ENCODE measurements at places on chromosomes 16 and 17.

- no peak for DNase-seq
Observed at GRCh38 chr16:2985462-2985861, 5.2 kb upstream of the PKMYT1 start.

DNA sequence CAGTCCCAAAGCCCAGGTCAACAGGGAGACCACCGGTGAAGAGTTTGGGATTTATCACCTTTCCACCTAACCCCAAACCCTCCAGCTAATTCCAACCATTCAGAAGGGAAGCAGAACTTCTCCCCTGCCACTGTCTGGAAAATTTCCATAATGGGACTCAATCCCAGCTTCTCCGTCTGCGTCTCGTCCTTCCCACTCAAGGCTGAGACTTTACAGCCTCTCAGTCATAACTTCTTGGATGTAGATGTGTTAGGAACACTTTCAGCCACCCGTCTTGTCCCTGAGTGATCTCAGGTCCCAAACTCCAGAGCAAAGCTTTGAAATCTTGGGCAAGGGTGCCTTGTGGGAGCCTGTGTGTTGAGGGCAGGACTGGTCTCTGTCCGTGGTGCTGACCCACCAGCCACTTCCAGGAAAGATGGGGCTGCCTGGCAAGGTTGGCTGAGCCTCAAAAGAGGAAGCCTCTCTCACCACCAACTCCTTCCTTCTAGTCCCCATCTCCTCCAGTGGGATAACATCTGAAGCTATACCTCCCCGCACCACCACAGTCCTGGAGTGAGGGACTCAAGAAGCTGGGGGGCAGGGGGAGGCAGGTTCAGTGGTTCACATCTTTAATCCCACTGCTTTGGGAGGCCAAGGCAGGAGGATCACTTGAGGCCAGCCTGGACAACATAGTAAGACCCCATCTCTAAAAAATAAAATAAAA, 9.3 kb downstream of the GAS2L2 start:
- DNase-seq, result no peak

DNA sequence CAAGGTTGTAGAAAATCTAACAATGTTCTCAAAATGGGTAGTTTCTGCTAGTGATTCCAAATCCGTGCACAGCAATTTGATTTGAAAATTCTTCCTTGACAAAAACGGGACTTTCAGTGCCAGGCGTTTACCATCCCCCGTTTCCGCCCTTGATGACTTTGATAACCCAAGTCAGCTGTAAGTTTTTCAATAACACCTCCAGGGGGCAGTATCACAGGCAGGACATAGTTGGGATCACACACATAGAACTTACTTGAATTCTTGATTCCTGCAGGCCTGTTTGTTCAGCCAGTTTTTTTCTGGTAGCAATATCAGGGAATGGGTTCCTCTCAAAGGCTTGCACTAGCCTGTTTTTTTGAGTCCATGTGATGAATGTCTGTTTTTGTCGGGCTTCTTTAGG, 5.6 kb downstream of the DUXB start:
- no peak for DNase-seq

GRCh38 chr16:87392821-87393679, 914 bp downstream of the MAP1LC3B start:
- DNase-seq, result peak; percentile 50

DNA sequence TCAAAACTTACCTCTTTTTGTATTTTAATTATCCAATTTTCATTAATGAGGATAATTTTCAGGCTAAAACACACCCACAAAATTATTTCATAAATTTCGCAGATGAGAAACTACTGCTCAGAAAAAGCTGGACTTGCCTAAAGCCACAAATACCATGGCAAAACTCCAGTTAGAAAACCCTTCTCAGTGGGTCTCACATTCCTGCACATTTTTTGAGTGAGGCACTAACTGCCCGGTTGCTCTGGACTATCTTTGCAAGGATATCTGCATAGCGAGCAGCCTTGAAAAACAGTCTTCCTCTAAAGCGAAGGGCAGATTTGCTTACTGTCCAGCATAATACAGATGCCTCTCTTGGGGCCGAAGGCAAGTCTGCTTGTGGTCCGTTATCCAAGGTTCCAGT, 9.8 kb downstream of the MPHOSPH6 start:
- no peak for DNase-seq

GRCh38 chr16:73048292-73049080, 558 bp upstream of the ZFHX3 start:
- no peak for DNase-seq

DNA sequence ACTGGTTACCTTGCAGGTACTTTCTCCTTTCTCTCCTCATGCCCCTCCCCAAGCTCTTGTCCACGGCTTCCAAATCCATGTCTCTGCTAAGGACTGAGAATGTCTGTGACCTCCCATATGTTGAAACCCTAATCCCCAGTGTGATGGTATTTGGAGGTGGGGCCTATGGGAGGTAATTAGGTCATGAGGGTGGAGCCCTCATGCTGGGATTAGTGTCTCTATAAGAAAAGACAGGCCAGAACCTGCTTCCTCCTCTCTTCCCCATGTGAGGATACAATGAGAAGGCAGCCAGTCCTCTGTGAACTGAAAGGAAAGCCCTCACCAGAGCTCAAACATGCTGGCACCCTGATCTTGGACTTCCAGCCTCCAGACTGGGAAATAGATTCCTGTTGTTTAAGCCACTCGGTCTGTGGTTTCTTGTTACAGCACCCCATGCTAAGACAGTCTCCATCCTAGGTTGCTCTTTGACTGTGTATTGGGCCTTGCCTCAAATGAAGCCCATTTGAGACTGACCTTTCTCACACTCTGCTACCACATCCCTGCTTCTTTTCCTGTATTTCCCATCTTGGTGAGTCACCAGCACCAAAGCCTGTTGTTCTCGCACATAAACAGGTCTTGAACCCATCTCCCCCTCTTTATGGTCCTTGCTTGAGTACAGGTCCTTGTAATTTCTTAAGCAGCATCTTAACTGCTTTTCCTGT, 135.0 kb downstream of the CDK5R1 start:
- DNase-seq, result no peak

GRCh38 chr17:36850790-36851189, 86.5 kb upstream of the LHX1 start:
- peak; percentile 6 for DNase-seq

- no peak for DNase-seq
Observed at GRCh38 chr16:55698331-55698730, 42.5 kb downstream of the SLC6A2 start.

GRCh38 chr17:71760062-71760720, 360.6 kb upstream of the SOX9 start:
- DNase-seq, result no peak

DNA sequence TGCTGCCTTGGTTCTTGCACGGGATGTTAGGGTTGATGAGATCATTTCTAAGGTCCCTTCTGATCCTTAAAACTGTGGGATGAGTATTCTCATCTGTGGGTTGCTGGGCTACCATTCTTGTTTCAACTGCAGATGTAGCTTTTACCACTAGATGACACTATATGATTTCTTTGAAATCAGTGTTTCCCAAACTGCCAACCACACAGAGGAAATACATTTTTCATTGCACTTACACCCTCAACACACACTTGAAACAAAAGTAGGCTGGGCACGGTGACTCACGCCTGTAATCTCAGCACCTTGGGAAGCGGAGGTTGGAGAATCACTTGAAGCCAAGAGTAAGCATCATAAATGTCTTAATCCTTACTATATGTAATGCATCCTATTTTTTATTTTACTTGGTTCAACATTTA, 15.3 kb downstream of the LCMT1 start:
- peak; percentile 34 for DNase-seq

DNA sequence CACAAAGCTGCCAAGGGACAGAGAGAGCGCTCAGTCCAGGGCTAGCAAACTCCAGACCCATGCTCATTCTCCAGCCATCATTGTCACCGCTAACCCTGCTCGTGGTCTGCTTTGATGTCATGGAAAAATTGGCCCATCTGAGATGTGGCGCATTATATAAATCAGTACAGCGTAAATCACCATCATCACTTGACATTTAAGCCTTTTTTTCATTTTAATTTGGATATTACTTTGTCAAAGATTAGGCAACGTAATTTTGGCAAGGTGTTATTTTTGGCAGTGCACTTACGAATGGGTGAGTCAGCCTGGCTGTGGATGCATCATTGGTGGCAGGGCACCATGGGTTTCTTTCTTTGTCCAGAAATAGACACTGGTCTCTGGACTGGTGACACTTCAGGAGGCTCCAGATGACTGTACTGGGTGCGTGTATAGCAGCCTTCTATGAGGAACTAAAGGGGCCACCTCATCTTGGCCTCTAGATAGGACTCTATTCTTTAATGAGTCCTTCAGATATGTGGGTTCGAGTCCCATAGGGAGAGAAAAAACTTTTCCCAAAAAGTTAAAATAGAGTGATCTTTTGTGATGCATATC, 166.3 kb downstream of the MSI2 start:
- no peak for DNase-seq

GRCh38 chr16:69150146-69150865, 17.9 kb downstream of the UTP4 start:
- peak; percentile 64 for DNase-seq

GRCh38 chr17:17514993-17515933, 19.1 kb upstream of the RASD1 start:
- DNase-seq, result no peak

DNA sequence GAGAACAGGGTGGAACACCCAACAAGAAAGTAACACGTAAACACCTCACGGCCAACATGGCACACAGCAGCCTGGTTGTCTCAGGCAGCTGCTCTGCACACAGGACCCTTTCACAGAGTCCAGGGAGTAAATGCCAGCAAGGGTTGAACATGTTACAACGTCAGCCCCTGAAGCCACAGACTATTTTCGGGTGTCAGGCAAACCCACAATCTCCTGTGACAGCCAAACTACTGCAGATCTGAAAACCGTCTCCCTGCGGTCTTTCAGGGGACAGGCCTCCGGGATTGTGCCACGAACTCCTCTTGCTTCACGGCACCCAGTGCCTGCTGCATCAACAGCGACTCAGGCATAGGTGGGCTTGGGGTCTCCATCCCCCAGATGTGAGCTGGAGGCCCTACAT, 127.7 kb downstream of the XYLT1 start:
- DNase-seq, result peak; percentile 27

GRCh38 chr17:74744714-74745547, 3.5 kb upstream of the NHERF1 start:
- peak; percentile 89 for DNase-seq

- DNase-seq, result no peak
Observed at GRCh38 chr17:73393962-73394361, 82.2 kb upstream of the CDC42EP4 start.

- no peak for DNase-seq
Observed at GRCh38 chr17:73165616-73166404, 1.0 kb downstream of the SSTR2 start.

- no peak for DNase-seq
Observed at GRCh38 chr16:66175058-66175457, 191.4 kb upstream of the CDH5 start.

- peak; percentile 45 for DNase-seq
Observed at GRCh38 chr16:89863741-89864526, 9.5 kb upstream of the TCF25 start.

DNA sequence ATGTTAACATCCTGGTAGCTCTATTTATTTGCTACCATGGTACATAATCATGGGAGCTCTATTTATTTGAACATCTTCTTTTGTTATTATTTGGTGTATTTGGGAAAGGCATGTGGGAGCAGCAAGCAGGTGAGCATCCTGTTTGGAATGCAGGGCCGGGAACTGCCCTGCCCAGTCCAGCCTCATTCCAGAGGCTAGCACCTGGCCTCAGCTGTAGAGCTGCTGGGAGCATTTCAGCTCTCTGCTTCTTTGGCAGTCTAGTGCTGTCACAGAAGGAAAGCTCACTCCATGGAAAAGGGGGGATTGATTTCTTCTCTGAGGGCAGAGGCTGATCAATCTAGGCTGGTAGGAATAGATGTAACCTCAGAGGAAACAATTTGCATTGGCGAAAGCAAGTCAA, 112.5 kb downstream of the WWOX start:
- DNase-seq, result no peak

- no peak for DNase-seq
Observed at GRCh38 chr17:83127431-83128160, 48.2 kb downstream of the METRNL start.

DNA sequence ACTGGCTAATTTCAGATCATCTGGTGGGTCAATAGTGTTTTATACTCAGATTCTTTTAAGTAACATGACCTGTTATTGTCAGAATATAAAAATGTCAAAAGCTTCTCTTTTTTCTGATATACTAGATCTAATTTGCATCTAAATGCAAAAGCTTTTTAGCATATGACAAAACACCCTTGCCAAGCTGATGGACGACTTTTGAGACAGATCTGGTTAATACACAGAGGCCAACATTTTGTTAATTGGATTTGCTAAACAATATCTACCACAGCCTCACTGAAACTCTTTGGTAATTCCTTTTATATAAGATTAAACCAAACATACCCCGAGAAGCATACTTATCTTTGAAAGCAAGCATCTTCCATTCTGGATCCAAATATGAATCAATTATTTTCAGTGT, 10.3 kb upstream of the NOL11 start:
- DNase-seq, result no peak

- DNase-seq, result no peak
Observed at GRCh38 chr17:8608001-8608400, 22.5 kb downstream of the MYH10 start.

GRCh38 chr16:11211061-11211976, 44.7 kb downstream of the SOCS1 start:
- DNase-seq, result no peak

- DNase-seq, result no peak
Observed at GRCh38 chr17:38464723-38465390, 36.6 kb downstream of the ARHGAP23 start.

DNA sequence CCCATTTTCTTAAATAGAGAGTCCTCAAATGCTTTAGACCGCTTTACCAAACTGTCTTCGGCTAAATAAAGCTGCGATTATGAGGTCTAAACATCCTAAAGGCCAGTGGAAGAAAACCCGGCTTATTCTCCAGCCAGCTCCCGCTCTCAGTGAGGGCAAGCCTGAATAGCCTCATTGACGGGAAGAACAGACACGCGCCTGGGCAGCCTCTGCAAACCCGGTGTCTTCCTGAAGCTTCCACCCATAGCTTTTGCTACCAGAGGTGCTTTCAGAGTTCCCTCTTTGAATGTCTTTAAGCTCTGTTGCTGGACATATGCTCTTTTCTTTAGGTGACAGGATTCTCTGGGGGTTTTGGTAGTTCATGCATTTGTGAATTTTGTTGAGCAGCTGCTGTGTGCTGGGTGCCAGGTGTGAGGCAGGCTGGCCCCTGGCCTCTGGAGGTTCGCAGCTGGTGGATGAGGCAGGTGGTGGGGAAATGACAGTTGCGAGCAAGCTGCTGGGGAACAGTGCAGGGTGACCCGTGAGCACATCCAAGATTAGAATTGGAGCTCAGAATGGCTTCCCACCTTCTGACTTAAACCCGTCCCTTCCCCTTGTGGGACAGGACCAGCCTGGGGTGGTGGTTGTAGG, 44.7 kb downstream of the CRISPLD2 start:
- no peak for DNase-seq

GRCh38 chr17:2093349-2093748, 38.4 kb downstream of the HIC1 start:
- no peak for DNase-seq

Data from stimulated activated CD4-positive, alpha-beta T cell treated with anti-CD3 and anti-CD28 coated beads, Interleukin-4, amount 100 ng/mL, for 24 hours (primary cell).